ENCODE measurements at places on chromosomes 12 and 14.

DNA sequence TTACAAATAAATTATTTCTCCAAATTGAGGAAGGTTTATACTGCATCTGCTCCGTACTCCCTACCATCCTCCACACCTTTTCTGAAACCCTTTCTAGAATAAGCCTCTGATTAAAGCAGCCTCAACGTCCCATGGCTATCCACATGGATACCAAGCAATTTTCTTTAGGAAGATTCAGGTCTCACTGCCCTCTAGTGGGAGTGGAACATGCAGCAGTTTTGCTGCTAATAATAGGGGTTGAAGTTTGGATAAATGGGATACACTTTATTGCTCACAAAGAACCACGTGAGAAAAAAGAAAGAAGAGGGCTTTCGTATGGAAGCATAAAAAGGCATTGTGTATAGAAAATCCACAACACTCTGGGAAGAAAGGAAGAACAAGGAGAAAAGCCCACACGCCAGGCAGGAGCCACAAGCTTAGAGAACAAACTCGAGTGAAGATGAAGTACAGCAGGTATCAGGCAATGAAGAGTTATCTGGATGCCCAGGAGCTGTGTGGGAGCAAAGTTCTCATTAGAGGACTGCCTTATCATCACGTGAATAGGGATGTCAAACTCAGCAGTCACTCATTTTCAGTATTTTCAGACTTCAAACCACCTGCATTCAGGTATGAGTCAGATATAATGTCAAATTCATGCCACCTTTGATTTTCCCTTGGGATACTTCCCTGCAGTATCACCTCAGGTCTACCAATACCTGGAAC is 45.8 kb downstream of the CCER1 start:
- no peak for DNase-seq

- no peak for DNase-seq
Measured at GRCh38 chr12:132948146-132949066, 7.7 kb downstream of the ZNF605 start.

DNA sequence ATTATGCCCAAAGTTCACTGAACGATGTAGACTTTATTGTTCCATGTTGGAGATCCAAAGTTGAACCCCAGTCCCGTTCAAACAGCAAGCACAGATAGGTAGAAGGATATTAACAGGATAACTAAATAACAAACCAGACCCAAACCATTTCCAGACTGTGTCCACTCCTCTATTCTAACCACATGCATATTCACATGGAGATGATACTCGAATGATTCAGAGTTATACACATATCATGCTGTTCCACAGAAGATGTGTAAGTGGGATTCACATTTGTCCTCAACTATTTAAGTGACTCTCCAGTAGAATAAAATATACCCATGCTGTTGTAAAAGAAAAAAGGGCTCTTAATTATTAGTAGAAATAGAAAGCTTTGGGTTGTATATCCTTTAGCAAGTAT is 185.9 kb downstream of the ITPR2 start:
- DNase-seq = no peak

GRCh38 chr14:29197557-29197956 is 431.0 kb downstream of the FOXG1 start:
- no peak for DNase-seq

GRCh38 chr12:111768159-111768895 is 1.6 kb downstream of the ALDH2 start:
- DNase-seq = no peak

GRCh38 chr14:65211341-65211987 is 109.1 kb upstream of the MAX start:
- no peak for DNase-seq

- no peak for DNase-seq
Measured at GRCh38 chr12:92695577-92695976, 7.2 kb upstream of the PLEKHG7 start.

DNA sequence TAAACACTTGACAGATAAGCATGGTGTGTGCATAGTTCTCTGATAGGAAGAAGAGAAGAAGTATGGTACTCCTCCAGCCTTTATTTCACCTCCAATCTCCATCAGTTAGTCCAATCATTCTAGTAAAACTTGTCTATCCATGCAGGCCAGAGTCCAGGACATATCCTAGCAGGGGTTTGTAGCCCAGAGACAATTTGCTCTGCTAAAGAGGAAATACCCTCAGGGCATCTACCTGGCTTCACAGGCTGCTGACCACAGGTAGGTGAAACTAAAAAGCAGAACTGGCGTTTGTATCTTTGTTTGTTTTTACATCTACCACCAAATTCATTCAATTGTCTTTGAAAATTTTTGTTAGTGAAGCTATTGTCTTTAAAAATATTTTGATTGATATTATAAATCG is 717.6 kb downstream of the FSCB start:
- DNase-seq = no peak

- no peak for DNase-seq
Measured at GRCh38 chr14:77390188-77390587, 13.0 kb downstream of the SAMD15 start.

- no peak for DNase-seq
Measured at GRCh38 chr12:100799770-100800169, 5.2 kb downstream of the ANO4 start.

- DNase-seq = peak; percentile 83
Measured at GRCh38 chr14:92680781-92681650, 67.4 kb downstream of the LGMN start.

- DNase-seq = no peak
Measured at GRCh38 chr14:97408503-97408902, 611.3 kb downstream of the VRK1 start.

GRCh38 chr12:119949594-119949993 is 39.4 kb upstream of the BICDL1 start:
- no peak for DNase-seq

DNA sequence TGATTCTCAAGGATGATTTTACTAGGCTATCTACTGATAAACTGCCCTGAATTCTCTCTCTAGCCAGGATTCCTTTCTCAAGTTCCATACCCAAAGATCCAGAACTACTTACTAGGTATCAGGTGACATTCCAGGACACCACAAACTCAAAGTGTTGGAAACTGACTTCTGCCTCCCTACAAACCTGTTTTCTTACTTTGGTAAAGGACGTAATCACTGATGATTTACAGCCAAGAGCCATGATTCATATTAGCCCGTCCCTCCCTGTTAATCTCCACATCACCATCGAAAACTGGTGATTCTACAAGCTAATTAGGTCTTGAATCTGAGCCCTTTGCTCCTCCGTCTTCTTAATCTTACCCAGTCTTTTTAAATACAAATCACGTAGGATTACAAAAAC is 1.0 kb upstream of the ATG14 start:
- DNase-seq = no peak

GRCh38 chr14:93076755-93077154 is 39.0 kb downstream of the ITPK1 start:
- no peak for DNase-seq
